Gastroesophageal sphincter (tissue), 4 donors: ENCODE measurements at places on chromosomes 6 and 20. TPM values are rescaled to one million over a fixed set of nuclear protein-coding genes. Genes with fewer than 3 reads are reported as not detected.

Gene MAP3K5
- 22.6 TPM for total RNA-seq

Gene PGC
- total RNA-seq = 0.62 TPM

Gene PKIB
- total RNA-seq = not detected

Gene PAX1
- total RNA-seq = not detected

Gene POPDC3
- total RNA-seq = not detected

- ATAC-seq = peak; percentile 78
Measured at GRCh38 chr6:28838289-28838633, 85.5 kb downstream of the TRIM27 start.

DNA sequence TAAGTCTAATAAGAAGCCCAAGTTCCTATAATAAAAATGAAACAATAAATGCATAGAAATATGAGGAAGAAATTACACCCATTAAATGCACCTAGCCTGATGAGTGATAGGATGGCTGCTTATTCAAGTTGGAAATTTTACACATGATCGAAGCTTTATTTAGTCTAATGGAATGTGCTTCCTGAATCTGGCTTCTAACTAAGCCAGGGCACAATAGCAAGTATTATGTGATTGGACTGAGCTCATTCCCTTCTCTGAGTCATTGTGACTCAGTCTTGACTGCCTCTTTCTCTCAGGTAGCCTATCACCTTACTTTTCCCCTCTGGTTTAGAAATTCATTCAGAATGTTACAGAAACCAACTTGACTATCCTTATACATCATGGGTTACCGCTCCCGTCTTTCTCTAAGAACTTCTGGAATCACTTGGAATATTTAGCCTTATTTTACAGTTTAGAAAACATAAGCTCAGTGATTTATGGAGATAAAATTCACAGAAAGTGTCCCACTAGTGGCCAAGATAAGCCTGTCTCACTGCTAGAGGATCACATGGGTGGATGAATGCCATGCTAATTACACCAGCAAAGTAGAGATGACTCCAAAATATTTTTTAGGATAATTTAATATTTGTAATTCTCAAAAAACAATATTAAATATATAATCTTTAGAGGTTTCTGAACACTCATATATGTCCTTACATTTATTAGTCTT, 505.3 kb upstream of the JAG1 start:
- no peak for ATAC-seq

DNA sequence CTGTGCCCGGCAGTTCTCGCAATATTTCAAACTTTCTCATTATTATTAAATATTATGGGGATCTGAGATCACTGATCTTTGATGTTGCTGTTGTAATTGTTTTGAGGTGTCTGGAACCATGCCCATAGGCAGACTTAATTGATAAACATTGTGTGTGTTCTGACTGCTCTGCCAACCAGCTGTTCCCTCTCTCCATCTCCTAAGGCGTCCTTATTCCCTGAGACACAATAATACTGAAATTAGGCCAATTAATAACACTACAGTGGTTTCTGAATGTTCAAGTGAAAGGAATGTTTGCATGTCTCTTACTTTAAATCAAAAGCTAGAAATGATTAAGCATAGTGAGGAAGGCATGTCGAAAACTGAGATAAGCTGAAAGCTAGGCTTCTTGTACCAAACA, 7.6 kb downstream of the MAPK14 start:
- ATAC-seq = no peak

DNA sequence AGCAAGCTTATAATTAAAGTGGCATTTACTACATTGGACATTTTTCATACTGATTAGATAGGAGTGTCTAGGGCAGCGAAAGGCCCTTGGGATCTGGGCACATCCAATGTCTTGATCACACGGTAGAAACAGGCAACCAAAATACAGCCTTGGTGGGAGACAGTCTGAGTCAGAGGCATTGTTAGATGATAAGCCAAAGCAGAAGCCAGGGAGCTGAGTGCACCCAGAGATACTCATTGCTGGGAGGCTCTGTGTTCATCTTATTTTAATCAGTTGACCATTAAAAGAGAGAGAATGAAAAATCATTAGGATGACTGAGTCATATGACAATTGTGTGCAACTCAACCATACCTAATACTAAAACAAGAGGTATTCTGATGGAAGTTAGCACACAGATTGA, 109.5 kb downstream of the LCA5 start:
- no peak for ATAC-seq

- ATAC-seq = no peak
Measured at GRCh38 chr6:114312931-114313330, 29.9 kb downstream of the HS3ST5 start.

GRCh38 chr6:11432091-11432490, 105.5 kb upstream of the TMEM170B start:
- ATAC-seq = no peak

GRCh38 chr6:105207524-105208269, 27.9 kb upstream of the POPDC3 start:
- no peak for ATAC-seq

DNA sequence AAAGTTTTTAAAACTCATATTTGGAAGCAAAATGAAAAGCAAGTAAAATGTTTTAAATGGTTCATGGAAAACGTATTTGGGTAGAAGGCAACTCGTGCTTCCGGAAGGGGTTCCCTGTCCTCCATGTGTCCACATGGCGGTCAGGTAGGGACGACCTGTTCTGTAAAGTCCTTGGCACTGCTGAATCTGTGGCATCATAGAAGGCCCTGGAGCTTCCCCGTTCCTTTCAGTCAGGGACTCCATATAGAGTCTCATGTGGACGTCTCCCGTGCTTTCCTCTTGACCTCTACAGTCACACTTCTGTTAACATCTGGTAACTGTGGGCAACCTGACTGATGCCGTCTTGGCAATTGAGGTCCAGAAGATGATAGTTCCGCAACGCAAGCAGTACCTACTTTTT, 11.4 kb downstream of the DYNLT1 start:
- ATAC-seq = no peak

- no peak for ATAC-seq
Measured at GRCh38 chr6:118344014-118344670, 204.0 kb upstream of the PLN start.
